ENCODE measurements at places on chromosomes 1 and 21.

- DNase-seq = no peak
Observed at GRCh38 chr1:78280626-78281025, 210.1 kb upstream of the PTGFR start.

DNA sequence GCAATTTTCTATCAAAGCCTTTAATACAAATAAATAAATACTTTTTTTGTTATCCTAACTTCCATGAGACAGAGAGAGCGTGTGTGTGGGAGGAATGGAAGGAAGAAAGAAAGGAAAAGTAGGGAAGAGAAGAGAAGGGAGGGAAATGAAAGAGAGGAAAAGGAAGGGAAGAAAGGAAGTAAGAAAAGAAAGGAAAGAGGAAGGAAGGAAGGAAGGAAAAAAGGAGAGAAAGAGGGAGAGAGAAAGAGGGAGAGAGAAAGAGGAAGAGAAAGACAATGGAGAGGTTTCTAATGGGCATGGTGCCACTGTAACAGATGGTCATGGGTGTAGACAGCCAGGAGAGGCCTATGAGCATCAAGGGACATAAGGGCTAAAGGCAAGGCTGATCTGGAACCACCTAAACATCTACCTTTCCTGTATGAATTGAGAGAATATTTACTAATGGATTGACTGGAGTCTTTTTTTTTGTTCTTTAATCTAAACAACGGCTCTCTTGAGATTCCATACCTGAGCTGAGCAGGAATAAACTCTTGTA, 234.9 kb downstream of the PTPRC start:
- DNase-seq = no peak

DNA sequence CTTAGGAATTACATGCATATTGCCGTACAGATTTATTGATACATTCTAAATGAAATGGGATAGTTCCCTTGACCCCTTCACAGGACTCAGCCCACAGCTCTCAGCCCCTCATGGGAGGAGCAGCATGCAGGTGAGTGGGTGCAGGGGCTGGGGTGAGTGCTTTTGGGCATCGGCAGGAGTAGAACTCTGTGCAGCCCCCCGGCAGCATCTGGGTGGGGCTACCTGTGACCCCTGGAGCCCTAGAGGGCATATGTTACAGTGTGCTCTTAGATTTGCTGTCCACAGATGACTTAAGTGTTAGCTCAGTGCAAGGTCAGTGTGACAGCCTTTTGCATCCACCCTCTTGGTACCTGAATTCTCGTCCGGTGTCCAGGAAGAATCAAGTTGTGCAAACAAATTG, 120.3 kb downstream of the GALNT2 start:
- no peak for DNase-seq

DNA sequence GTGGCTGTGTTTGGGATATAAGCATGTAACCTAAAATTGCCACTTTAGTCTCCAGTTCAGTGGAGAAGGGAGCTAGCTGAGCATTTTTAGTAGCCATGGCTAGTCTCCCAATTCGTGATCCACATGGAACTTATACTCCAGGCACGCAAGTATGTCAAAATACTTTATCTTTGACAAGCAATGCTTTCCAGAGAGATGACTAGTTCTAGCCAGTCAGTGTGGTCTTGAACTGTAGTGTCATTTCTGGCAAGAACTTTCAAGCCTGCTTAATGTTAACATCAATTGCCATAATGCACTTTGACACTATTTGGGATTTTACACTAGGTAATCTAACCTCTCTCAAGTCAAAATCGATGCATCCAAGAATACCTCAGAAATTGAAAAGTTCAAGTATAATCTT, 660.0 kb downstream of the PTPRC start:
- no peak for DNase-seq

GRCh38 chr1:41812051-41812450, 106.7 kb downstream of the HIVEP3 start:
- peak; percentile 83 for DNase-seq

DNA sequence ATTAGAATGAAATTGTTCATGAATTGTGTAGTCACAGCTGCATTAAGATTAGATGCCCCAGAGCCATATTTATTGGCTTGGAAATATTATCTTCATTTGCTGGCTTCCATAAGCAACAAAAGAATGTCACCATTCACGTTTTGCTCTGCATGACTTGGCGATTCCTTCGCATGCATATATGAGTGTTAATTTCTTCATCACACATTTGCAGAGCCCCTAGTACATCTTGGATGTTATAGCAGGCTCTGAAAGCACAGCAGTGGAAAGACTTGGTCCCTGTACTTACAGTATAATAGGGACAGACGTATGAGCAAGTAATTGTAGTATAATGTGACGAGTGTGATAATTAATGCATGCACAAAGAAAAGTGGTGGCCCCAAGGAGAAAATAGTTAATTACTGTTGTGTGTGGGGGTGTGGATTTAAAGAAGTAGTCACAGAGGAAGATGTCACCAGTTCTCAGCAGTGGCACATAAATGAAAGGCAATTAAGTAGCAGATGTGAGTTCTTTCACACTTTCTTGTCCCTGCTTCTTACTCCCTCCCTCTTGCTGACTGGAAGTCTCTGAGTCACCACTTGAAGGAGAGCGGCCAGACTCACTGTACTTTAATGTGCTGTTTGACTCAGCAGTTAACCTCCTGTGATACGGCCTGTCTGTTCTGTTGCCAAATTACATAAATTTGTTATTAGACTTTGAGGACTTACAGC, 21.0 kb downstream of the S100A10 start:
- DNase-seq = peak; percentile 79
